Fibroblast of pulmonary artery (primary cell): ENCODE measurements at places on chromosomes 7 and 10.
A peak's percentile ranks its signal among the peaks of the same experiment; 100 is the strongest.

GRCh38 chr7:102393467-102393866 is 2.7 kb upstream of the PRKRIP1 start:
- no peak for DNase-seq

DNA sequence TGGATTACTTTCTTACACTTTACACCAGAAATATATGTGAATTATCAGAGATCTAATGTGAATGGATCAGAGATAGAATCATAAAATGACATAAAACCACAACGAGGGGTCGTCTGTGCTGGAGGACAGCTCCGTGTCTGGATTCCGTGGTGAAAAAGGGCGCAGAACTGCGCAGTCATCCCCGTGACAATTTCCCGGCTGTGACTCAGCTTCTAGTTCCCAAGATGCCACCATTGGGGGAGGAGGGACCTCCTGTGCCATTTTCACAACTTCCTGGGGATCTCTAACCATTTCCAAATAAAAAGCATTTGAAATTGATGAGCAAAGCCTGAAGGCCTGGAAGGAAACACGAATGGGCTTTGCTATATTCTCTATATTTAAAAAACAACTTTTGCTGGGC is 72.1 kb downstream of the PDGFA start:
- DNase-seq = no peak

DNA sequence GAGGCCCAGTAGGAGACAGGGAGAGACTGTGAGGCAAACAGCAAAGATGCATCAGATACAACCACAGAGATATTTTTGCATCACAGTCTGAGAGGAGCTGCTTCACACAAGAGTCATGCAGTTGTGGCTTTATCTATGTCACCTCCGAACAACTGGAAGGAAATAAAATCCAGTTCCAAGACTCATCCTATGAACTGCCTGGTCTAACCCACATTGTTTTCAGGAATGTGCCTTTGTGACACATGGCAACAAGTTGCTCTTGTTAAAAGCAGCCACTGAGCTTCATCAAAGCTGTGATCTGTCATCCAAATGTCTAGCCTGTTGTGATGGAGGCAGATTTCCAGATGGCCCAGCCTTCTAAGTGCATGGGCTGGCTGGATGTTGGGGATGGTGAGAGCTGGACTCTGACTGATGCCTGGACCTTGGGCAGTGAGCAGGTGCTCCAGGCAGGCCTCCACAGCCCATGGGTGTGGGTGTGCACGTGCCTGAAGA is 255.0 kb downstream of the BMPER start:
- DNase-seq = peak; percentile 56

- no peak for DNase-seq
Measured at GRCh38 chr10:21327289-21327993, 198.0 kb downstream of the SKIDA1 start.

DNA sequence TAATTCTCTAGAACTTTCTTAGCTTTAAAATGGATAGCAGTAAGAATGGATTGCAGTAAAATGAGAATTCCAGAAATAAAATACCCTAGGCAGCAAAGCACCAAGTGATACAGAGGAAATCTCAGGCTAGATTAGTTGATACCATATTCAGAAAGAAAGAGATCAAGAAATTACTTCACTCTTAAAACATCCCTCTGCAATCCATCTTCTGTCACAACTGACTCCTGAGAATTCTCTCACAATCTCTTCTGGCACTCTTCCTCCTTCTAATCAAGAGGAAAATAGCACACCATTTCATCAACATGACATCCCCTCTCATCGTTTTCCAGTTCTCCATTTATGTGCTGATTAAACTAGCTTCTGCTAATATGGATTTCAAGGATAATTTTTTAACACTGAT is 42.2 kb upstream of the LAMB1 start:
- peak; percentile 84 for DNase-seq

DNA sequence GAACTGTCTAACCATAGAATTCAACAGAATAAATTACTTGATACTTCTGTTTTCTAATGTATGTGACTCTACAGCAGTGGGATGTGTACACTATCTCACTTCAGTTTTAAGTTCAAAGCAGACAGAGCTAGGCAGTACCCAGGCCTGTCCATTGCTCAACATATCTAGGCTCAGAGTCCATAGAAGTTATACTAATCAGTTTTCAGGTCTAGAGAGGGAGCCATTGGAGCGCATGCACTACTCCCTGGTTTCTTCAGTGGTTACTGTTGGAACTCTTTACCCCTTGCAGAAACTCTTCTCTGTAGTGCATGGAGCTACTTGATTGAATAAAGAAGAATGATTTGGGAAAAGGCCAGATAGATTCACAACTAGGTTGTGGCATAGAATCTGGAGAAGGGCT is 4.4 kb downstream of the CD36 start:
- DNase-seq = no peak

- peak; percentile 78 for DNase-seq
Measured at GRCh38 chr7:44884621-44885393, 523 bp downstream of the PURB start.

DNA sequence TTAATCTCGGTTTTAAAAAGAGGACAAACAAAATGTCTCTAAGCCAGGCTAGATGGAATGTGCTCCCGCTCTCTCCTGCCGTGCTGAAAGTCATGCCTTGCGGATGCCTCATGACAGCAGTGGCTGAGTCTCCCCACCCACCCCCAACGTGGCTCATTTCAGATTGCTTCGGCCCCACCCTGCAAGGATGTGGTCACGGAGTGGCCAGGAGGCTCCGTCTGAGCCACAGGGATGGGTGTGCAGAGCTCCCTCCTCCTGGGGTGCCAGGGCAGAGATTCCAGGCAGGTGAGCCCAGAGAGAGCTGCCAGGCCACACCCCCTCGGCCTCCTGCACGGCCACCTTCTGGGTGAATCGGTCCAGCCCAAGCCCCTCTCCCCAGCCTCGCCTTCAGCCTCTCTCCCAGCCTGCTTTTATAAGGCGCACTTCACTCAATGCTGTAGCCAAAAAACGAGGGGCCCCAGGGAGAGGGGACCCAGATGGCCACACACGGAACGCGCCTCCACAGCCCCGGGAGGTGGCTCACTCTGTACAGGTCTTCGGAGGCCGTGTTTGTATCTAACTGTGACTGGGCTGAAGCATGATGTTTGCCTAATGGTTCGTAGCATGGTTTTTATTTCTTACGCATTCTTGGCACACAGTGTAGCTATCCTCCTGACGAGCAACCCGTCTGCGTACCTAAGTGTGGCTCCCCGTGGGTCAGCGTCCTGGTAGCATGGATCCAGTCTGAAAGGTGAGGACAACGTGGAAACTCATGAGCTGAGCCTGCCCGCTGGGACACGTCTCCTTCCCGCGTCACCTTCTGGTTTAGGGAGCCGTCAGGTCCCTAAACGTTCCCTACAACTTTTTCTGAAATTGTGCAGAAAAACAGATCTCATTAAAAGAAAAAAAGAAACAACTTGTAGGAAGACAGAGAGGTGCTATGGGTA is 413.8 kb upstream of the FOXK1 start:
- no peak for DNase-seq

- DNase-seq = no peak
Measured at GRCh38 chr7:106986450-106986977, 58.0 kb upstream of the PRKAR2B start.

GRCh38 chr7:22584179-22584578 is 84.2 kb upstream of the STEAP1B start:
- no peak for DNase-seq

GRCh38 chr10:31396376-31396775 is 77.4 kb downstream of the ZEB1 start:
- DNase-seq = no peak

DNA sequence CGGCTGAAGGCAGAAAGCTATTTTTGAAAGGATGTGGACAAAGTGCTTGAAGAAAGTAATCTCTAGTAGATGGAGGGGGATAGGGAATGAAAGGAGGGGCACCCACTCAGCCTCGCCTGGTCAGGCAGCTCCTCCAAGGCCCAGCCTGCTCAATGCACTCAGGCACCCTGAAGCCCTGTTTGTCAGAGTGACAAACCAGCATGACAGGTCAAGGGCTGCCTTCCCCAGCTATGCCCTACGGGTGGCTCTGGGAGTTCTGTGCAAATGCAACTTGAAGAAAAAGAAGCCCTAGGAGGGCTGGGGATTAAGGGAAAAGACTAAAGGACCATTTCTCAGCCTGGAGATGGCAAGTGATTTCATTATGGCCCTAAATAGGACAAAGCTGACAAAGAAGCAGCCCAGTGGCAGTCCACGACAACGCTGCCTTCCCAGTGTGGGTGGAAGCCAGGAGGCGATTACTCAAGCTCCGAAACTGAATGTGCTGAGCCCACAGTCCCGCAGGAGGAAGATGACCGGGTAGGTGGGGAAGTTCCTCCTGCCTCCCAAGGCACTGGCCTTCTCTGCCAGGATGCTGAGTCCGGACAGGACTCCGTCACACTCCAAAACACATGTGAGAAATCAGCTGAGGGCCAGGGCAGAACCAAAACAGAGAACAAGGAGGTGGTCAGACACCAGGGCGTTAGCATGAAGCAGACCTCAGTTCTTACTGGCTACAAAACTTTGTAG is 16.3 kb downstream of the LIPA start:
- DNase-seq = no peak

GRCh38 chr10:1454428-1454827 is 282.9 kb downstream of the ADARB2 start:
- DNase-seq = no peak
